Stimulated activated CD8-positive, alpha-beta memory T cell treated with anti-CD3 and anti-CD28 coated beads, Interleukin-4, amount 100 ng/mL, for 4 hours (primary cell): ENCODE measurements at places on chromosomes 7 and 10.

- DNase-seq, result no peak
Measured at GRCh38 chr10:44389556-44389955, 4.7 kb upstream of the CXCL12 start.

GRCh38 chr7:22195397-22196172, 161.4 kb downstream of the RAPGEF5 start:
- DNase-seq, result no peak

- no peak for DNase-seq
Measured at GRCh38 chr7:127214956-127215718, 37.6 kb downstream of the GRM8 start.

DNA sequence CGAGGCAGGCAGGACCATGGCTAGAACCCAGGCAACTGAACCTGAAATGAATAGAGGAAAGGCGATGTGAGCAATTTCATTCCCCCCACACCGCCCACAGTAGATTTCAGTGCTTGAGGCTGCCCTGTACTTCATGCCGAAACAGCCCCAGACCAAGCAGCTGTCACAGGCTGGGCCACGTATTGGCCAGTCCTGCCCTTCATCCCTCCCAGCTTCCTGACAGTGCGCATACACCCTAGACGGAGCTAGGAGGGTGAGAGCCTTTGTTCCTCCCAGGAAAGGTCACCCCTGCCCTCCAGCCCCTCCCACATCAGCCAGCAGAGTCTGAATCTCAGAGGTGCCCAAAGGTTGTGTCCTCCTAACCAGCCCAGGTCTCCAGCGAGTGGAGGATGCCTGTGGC, 98.8 kb downstream of the ZMIZ1 start:
- no peak for DNase-seq

DNA sequence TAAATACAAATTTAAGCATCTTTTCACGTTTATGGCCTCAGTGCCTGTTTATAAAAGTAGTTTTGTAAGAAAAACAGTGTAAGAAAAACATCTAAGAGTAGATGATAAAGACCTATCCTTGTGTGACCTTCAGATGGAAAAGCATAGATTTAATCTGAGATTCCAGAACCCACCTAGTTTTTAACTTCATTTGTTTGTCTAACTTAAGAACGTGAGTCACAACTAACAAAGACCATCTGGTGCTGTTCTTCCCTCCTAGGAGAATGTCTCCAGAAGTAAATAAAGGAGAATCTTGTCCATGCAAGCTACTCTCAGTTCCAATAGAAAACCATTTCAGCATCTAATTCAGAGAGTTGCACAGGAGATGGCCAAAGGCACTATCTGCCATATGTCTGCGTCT, 265.4 kb upstream of the C7orf33 start:
- DNase-seq, result no peak

DNA sequence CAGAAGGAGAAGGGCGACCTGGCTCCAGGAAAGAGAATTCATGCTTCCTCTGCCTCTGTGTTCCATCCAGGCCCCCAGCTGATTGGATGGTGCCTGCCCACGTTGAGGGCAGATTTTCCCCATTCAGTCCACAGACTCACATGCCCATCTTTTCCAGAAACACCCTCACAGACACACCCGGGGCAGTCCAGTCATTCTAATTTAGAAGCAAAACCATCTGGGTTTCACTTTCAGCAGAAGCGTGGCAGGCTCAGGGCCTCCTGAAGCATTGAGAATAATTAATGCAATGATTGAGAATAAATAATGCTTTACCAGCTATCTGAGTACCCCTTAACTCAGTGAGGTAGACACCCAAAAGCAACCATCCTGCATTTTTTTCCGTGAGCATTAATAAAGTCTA, 30.2 kb upstream of the CREB5 start:
- DNase-seq, result no peak

GRCh38 chr7:108267615-108268014, 137.5 kb upstream of the LAMB4 start:
- DNase-seq, result no peak

- no peak for DNase-seq
Measured at GRCh38 chr10:2019281-2019680, 282.0 kb upstream of the ADARB2 start.

DNA sequence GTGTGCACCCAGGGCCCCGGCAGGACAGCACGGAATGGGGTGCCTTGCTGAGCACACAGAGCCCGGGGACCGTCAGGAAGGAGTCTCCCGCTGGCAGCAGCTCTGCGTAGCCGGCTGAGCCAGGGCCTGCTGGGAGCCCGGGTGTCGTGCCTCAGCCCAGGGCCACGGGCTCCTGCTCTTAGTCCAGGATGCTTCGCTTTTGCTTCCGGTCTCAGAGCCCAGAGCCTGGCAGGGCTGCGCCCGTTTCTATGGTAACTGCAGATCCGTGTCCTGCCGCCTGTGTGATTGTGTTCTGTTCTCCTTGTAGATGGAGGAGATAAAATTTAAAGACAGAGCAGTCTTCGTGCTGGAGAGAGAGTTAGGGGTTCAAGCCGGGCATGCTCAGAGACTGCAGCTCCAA, 53.7 kb upstream of the DPYSL4 start:
- no peak for DNase-seq
